ENCODE measurements at places on chromosomes 4 and X.
A peak's percentile ranks its signal among the peaks of the same experiment; 100 is the strongest.

DNA sequence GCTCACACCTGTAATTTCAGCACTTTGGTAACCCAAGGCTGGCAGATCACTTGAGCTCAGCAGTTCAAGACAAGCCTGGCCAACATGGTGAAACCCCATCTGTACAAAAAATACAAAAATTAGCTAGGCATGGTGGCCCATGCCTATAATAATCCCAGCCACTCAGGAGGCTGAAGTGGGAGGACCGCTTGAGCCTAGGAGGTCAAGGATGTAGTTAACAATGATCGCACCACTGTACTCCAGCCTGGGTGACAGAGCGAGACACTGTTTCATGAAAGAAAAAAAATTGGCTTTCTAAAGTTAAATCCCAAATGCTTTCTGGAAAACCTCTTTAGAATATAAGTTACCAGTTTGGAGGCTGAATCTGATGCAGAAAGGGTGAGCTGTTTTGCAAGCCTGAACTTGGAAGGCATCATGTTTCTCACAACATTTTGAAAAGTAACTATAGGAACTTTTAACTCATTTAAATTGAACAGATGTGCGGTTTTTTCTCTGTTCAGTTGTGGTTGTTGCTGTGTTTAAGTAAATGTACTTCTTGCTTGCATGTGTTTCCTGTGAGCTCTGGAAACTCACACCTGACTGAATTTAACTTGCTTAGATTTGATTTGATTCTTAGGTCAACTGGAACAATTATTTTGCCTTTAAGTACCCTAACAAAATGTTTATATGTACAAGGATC is 39.8 kb upstream of the TMEM131L start:
- no peak for DNase-seq

GRCh38 chrX:69228732-69229131 is 63.5 kb upstream of the PJA1 start:
- DNase-seq, result no peak

DNA sequence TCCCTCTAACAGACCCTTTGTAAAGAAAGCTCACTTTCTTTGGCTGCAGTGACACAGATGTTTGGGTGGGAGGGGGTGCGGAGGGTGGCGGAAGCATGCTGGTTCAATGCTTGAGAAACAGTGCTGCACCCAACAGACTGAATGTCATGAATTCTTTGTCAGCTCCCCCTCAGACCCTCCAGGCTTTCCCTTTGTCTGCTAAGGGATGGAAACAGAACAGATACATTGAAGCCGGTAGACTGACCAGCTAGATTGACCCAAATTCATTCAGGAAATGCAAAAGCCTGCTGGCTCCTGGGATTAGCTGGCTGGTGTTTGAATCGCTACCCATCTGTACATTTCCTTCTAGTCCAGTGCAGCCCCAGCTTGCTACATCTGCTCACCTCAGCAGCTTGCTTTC is 90.8 kb upstream of the PAK3 start:
- no peak for DNase-seq

- DNase-seq, result peak; percentile 11
These were observed 1.7 kb downstream of the FRAS1 start for GRCh38 chr4:78058591-78059523.

- DNase-seq, result no peak
These were observed 715.9 kb downstream of the SMARCA1 start for GRCh38 chrX:128807367-128807766.

- DNase-seq, result no peak
These were observed 150.7 kb upstream of the SFRP2 start for GRCh38 chr4:153939570-153939969.

DNA sequence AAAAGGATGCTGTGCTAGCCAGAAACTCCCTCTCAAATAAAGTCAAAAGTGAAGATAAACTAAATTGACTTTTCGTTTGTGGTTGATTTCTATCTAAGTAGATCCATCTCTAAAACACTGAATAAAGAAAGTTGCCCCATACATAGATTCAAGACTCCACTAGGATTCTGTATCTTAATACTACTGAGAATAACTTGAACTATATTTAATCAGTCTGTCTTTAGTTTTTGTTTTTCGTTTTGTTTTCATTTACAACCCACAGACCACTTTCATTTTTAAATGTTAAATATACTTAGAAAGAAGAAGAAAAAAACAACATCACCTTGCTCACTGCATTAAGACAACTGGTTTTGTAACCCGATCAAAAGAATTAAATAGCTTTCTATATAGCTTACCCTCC is 655.0 kb downstream of the RPA4 start:
- DNase-seq, result no peak

DNA sequence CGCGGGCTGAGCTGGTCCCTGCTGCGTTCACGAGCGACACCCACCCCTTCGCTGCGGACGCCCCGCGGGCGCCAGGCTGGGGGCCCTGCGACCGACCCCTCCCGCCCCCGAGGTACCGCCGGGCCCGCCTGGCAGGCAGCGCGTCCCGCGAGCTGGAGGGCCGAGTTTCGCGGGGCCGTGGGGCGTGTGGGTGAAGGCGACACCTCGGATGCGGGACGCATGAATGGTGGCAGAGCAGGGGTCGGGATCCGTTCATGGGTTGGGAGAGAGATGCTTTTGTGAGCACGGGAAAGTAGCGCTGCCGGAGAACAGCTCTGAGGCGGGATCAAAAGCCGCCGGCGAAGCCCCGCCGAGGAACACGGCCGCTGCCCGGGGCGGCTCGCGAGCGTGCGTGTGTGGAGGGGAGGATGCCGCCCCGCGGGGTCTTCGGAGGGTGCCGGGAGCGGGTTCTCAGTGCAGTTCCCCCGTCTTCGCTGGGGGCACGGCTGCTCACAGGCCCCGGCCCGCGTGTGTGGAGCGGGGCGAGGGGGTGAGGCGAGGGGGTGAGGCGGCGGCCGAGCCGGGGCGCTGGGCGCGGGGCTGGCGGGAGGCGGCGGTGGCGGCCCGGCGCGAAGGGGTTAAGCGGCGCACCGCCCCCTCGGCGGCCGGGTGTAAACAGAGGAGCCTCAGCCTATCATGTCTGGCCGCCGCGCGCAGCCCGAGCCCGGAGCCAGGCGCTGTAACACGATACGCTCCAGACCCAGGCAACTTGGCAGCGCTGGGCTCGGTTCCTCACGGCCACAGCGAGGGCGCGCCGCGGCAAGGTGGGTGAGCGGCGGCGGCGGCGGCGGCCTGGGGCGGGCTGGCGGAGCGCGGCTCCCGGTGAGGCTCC is 205.3 kb downstream of the TENM3 start:
- peak; percentile 76 for DNase-seq
